ENCODE measurements at places on chromosomes 7 and 10. TPM values are rescaled to one million over a fixed set of nuclear protein-coding genes. Genes with fewer than 3 reads are reported as not detected.

DNA sequence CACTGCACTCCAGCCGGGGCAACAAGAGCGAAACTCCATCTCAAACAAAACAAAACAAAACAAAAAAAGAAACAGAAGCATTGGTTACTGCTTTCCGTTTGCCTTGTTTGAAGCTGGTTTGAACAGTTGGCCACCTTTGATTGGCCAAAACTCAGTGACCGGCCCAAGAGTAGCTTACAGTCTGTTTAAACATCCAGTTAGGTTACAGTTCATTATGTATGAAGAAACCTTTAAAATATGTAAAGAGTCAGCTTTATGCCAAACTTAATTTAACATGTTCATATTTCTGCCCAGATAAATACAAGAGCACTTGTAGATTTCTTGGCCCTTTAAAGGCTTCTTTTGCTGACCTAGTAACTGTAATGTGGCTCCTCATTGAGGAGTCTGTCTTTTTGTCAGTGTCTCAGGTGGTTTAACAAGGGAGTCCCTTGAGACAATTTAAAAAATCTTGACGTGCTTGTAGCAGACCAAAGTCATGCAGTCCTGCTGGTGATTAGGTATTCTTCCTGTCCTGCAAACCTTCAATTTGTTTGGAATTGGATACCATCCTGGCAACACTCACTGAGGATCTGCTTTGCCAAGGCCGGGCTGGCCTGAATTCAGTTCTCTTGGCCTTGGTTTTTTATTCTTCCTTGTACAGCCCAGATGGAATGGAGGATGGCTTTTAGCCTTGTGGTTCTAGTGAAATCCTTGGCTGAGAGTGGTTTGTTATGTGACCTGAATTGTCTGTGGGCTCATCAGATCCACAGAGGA, 128.9 kb downstream of the PLXDC2 start:
- DNase-seq: no peak

DNA sequence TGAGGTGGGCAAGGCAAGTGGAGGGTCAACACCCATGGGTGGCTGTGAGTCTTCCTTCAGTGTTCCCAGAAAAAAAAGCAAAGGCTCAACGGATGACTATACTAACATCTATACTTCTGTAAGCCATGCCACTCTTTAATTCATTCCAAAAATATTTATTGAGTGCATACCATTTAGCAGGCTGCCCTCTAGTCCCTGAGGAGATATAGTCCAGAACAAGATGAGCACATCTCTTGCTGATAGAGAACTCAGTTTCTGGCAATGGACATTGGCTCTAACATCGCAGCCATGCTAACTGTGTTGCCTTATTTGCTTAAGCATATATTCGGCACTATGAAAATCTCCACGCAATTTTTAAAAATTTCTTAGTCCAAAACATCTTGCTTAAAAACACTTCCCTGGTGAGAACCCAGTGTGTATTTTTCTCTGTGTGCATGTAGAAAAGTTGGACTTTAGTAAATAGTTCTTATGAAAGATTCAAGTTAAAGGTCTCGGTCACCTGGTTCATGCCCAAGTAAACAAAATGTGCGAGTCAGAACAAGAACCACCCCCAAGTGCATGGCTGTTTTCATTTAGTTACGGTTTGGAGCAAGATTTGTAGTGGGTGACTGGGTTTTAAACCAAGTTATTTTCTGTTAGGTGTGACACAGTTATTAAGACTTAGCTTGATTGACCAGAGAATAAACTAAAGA, 69.8 kb downstream of the MET start:
- no peak for DNase-seq

TMEM243 gene
- total RNA-seq: 29.0 TPM

DNA sequence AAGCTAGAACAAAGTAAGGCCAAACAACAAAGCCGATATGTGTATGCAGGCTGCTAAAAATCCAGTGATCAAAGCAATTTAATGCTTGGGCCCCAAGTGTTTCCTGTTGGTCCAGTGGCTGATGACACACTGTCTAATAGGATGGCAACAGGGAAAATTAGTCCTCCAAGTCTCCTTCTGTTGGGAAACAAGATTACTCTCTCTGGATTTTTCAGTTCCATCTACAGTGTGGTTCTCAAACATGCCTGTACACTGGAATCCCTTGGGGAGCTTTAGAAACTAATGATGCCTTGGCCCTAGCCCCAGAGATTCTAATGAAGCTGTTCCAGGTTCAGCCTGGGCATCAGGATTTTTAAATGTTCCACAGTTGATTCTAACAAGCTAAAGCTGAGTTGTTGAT, 198.7 kb downstream of the AHR start:
- DNase-seq: no peak

C7orf33 gene
- total RNA-seq: not detected

- no peak for DNase-seq
These were observed 28.9 kb downstream of the PPP1R3C start for GRCh38 chr10:91603931-91604331.

GRCh38 chr7:133052401-133052756, 29.5 kb downstream of the CHCHD3 start:
- no peak for DNase-seq

DNA sequence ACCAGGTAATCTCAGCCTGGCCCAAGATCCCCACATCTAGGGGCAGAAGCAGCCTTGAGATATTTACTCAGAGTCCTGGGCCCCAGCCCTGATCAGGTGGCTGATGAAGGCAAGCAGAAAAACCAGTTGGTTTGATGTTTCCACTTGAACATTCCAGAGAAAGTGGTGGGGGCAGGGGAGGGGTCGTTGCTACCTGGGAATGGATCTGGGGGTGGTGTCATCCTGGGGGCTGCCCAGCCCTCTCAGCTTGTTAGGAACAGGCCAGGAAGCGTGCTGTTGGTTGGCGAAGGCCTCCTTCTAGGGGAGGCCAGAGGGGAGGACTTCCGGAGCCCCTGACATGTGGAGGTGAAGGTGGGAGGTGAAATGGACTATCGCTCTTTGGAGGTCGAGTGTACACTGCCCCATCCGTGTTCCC, 3.7 kb upstream of the ABHD11 start:
- peak; percentile 83 for DNase-seq

GRCh38 chr7:79199266-79199665, 254.2 kb downstream of the MAGI2 start:
- DNase-seq: no peak

GRCh38 chr10:43695321-43695720, 46.6 kb upstream of the ZNF32 start:
- no peak for DNase-seq

DNA sequence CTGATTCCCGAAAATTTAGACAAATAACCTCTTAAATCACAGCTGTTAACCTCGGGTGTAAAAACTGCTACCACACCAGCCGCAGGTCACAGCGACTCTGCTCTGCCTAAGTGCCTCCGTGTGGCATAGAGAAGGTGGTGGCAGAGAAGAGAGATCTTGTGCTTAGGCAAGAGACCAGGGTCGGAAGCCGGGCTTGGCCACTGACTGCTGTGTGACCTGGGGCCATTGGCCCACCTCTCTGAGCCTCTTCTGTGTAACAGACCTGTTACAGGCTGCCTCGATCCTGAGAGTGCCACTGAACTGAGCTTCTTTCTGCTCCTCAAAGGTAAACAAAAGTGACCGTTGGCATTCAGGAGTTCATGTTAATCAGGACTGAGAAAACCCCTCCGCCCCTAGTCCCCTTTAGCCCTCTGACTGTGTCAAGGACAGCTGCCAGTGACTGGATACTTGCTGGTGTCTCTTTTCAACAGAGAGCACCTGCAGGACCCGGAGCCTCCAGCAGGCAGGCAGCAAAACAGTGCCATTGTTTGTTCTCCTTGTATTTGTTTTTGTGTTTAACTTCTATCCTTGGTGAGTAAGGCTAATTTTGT, 36.5 kb downstream of the ZMIZ1 start:
- DNase-seq: no peak

NEUROG3 gene
- total RNA-seq: 2.0 TPM

PON3 gene
- 0.62 TPM for total RNA-seq

GRCh38 chr7:5360451-5360850, 63.2 kb downstream of the TNRC18 start:
- DNase-seq: no peak

DNA sequence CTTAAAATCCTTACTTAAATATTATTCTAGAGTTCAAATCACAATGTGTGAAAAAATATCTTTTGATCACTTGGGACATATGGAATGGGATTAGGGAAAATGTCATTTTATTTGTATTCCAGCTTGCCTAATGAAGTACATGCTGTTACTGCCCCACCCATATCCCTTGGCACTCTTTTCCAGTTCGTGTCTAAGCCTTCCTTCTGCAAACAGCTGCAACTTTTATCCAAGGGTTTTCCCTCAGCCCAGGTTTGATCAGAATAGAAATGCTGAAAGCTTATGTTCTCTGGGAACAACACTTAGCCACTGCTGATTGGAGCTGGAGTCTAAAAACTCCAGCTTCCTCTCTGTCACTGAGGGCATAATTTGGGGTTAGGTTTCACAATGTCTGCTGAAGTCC, 214.1 kb upstream of the FAM3C start:
- no peak for DNase-seq

- DNase-seq: peak; percentile 5
These were observed 135.3 kb downstream of the PTPN20 start for GRCh38 chr10:47046321-47047126.

OPALIN gene
- total RNA-seq: not detected

GRCh38 chr10:7436490-7437100, 25.8 kb upstream of the SFMBT2 start:
- DNase-seq: no peak

CTBP2 gene
- 175 TPM for total RNA-seq

HPSE2 gene
- 0.60 TPM for total RNA-seq
